ENCODE measurements at places on chromosomes 7 and 10. TPM values are rescaled to one million over a fixed set of nuclear protein-coding genes. Genes with fewer than 3 reads are reported as not detected.

Gene MYOZ1
- total RNA-seq: 0.12 TPM

Gene GJD4
- total RNA-seq: not detected

Gene GRID2IP
- total RNA-seq: not detected

Gene CPEB3
- 1.7 TPM for total RNA-seq

Gene FGL2
- 0.54 TPM for total RNA-seq

Gene EVX1
- total RNA-seq: 0.50 TPM

Gene SMO
- 20.9 TPM for total RNA-seq

Gene NKX2-3
- not detected for total RNA-seq

Gene PIP
- total RNA-seq: not detected

Gene GDF2
- total RNA-seq: not detected

Gene CTAGE15
- total RNA-seq: not detected

Gene LYZL2
- total RNA-seq: not detected

Gene H2BK1
- not detected for total RNA-seq

Data from cardiac ventricle fibroblast (primary cell).